ENCODE measurements at places on chromosomes 2 and 18.

GRCh38 chr2:172885996-172886395 is 150.4 kb downstream of the RAPGEF4 start:
- DNase-seq = no peak

GRCh38 chr2:210003359-210003758 is 921 bp downstream of the RPE start:
- no peak for DNase-seq

DNA sequence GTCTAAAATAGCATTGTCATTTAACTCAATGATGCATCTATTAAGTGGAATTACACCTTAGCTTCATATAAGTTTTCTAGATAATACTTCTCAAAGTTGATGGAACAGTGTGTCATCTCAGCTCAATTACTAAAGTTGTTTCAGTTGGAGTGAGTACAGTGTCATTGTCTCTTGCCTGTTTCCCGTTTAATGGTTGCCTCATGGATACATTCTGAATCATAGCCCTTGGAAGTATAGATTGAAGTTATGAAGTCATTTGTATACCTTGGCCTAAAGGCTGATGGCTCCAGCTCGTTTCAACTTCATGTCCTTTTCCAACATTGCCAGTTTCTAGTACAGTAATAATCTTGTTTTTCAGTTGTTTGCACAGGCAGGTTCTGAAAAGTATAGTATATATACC is 130.5 kb upstream of the NOSTRIN start:
- no peak for DNase-seq

DNA sequence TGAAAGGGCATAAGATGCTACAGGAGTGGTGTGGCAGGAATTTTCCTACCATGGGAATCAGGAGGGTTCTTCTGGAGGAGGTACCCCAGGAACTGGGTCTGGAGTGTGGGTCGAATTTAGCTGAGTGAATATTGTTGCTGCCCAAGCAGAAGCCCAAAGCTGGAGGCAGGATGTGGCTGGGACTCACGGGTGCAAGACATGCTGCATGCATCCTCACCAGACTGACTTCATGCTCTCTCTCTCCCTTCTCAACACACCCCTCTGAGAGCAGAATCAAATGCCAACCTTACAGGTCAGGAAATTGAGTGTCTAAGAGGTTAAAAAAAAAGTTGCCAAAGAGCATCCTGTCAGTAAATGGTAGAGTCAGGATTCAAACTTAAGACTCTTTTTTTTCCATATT is 78.8 kb upstream of the TTC39C start:
- DNase-seq = no peak

DNA sequence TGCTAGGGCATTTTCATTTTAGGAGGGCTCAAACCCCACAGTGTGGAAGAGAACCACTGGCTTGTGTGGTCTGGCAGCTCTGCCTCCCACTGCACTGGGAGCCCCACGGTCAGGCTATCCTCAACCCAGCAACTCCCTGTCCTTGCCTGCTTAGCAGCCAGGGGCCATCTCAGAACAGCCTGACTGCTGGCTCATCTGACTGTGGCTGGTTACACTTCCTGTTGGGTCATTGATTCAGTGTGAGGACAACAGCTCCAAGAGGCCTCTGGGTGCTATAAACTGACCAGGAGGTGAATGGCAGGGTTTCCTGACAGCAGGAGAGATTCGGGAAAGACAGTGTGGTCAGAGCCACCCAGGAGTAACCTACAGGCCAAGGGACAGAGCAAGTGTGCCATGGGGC is 40.1 kb downstream of the AMER3 start:
- no peak for DNase-seq

GRCh38 chr2:122081751-122082150 is 326.3 kb downstream of the TSN start:
- no peak for DNase-seq

DNA sequence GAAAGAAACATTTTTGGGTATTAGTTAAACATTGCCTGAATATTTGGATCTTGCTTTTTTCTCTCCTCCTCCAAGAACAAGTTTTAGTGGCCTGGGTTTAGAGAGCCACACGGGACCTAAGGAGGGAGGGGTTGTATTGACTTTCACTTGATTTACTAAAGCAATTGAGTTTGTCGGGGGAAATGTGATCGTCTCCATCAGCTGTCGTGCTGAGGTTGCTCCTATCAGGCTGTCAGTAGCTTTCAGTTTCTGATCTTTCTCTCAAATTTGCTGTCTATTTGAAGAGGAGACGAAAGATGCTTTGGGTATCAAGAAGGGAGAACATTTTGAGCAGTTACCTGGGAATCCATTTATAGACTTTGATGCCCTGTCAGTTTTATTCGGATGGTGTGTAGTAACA is 106.0 kb downstream of the SETBP1 start:
- no peak for DNase-seq

- no peak for DNase-seq
Observed at GRCh38 chr2:70381821-70382220, 80.0 kb upstream of the FAM136A start.

GRCh38 chr2:30768708-30769480 is 38.4 kb downstream of the CAPN13 start:
- DNase-seq = no peak

DNA sequence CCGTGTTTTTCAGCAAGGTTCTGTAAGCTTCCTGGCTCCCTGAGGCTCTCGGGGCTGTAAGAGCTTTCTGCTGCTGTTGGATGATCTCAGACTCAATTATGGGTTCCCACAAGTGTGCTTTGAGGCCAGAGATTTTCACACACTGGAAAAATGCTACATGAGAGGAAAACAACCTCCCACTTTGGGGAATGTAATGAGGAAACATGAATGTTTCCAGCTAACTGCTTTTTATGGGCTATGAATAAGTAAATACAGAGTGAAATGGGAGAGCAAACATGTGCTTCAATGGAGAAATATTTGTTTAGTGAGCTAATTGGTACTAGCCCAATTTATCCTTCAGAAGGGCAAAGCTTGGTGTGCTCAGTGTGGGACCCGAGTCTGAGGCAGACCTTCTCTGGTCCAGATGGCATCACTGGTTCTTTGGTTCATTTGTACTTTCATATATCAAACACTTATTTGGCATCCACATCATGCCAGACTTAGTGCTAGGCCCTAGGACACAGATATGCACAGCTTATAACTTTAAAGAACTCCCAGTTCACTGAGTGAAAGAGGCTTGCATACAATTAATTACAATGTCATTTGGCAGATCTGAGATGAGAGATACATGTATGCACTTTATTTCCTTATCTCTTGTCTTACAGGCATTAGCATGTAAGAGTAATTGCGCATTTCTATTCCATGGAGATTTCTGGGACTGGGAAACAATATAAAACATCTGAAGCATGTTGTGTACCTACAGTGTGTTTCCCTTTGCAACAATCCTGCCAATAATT is 248.8 kb downstream of the RDH14 start:
- DNase-seq = no peak

GRCh38 chr2:69956475-69956979 is 4.9 kb downstream of the ASPRV1 start:
- DNase-seq = no peak

- no peak for DNase-seq
Observed at GRCh38 chr2:207673431-207673830, 38.0 kb upstream of the CCNYL1 start.

- no peak for DNase-seq
Observed at GRCh38 chr18:27130065-27130630, 55.0 kb downstream of the CHST9 start.

GRCh38 chr2:1156531-1156930 is 205.9 kb downstream of the SNTG2 start:
- no peak for DNase-seq

DNA sequence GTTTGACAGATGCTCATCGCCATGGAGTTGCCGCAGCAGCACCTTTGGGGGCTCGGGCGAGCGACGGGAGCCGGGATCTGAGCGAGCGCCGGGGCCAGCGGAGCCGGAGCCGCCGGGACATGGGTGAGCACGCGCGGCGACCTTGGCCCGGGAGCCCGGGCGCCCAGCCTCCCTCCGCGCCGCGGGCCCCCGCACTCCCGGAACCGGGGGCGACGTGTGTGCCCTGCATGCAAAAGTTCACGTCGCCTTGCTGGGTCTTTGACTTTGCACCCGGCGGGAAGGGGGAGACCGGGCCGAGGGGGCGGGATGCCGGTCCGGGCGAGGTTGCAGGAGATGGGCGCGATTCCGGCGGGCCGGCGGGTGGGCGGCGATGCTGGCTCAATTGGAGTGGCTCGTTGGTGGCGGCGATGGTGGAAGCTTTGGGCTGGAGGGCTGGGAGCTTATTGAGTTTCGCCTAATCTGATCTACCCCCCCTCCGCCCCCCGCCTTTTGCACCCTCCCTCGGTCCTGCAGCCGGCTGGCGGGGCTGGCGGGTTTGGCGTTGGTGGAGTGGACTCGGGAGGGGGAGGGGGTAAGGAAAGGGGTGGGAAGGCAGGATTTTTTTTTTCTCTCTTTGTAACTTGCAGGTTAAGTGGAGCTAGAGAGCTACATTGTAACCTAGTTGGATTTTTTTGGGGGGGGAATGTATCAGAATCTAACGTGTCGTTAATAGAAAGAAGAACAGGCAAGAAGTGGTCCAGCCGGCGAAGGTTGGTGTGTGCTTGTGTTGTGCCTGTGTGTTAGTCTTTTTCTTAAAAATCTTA is at the start of gene SETBP1:
SETBP1 (plus strand) TSS at position 616 of the 803 bp plus-strand sequence. CDS start 20,459 bp downstream, outside the sequence.
- no peak for DNase-seq

DNA sequence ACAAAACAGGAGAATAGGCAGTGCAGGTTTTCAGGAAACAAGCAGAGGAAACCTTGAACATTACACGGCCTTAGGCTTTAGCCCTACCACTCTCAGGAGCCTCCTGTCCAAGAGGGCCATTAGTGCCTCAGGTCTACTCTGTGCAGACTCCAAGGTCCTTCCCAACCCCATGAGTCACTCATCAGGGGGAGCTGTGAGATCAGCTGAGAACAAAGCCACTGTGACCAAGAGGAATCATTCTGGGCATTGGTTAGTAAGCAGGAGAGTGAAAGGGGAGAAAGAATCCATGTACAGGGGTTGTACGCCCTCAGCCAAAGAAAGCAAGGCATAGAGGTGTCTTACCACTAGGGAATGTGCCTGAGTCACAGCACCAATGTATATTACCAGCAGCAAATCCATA is 680.3 kb downstream of the DPP10 start:
- DNase-seq = no peak

DNA sequence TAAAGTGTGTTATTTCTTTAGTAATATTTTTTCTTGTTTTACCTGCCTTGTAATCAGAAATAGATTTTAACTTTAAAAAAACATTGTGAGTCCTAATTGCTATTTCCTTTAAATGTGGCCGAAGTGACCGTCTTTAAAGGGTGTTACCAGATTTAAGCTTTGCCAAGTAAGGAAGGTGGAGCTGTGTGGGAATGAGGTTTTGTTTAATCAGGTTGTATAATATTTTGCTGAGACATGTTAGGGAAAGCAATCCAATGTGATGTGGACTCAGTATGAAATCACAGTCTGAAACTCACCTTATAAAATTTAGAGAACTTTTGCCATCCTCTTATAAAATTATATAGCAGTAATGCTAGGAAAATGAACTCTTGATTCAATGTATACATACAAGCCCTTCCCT is 32.9 kb upstream of the ITPRID2 start:
- no peak for DNase-seq

GRCh38 chr2:47015206-47015605 is 99.6 kb upstream of the MCFD2 start:
- no peak for DNase-seq

DNA sequence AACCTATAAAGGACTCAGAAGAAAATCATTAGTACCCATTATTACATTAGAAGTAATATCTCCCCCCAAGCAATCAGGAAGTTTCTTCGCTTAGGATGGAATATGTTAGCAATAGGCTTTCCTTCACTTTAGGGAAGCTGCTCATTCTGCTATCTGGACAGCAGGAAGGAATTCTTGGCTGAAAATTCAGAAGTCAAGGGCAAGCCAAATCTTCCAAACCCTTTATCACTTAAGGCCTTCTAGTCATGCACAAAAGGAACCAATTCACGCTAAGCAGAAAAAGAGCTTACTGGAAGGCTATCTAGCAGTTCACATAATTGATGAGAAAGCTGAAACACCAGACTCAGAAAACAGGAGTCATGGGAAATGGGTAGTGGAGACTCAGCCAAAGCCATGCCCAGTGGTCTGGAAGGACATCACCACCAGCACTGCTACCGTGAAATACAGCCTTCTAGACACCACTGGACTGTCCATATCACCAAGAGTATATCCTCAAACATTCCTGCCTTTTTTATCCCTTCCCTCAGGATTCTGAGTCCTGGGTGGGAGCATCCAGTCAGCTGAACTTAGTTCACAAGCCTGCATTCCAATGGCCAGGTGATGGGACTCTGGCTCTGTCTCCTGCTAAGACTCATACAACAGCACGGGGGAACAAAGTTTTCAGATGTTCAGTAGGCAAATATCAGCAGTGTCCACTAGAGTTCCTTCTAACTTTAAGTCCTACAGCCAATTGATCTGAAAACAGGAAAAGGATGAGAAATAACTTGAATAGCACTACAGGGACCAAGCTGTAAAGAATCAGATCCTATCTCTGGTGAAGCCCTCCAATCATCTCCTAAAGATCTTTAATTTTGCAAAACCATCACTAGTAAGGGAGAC is 14.8 kb upstream of the ADAM17 start:
- DNase-seq = no peak

DNA sequence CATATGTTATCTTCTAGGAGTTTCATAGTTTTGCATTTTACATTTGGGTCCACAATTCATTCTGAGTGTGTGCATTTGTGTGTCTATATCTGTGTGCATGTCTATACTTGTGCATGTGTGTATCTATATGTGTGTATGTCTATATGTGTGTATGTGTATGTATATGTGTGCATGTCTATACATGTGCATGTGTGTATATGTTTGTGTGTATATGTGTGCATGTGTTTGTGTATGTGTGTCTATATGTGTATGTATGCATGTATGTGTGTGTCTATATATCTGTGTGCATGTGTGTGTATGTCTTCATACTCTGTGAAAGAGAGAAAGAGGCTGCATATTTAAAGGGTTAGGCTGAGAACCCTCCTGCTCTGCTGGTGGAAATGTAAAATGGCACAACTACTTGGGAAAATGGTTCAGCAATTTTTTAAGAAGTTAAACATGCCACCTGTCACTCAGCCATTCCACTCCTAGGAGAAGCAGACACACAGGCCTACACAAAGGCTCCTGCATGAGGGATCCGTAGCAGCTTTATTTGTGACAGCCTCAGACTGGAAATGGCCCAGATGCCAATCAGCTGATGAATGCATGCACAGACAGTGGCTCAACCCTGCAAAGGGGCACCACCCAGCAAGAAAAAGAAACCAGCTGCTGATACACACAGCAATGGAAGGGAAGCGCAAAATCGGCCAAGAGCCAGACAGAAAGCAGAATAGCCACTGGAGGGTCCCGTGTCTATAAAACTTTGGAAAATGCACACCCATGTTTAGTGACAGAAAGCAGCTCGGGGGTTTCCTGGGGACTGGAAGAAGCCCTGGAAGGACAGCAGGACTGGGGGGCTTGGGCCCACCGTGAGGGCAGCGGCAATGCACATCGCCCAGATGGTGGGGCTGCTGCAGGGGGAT is 146.8 kb downstream of the SEPTIN10 start:
- no peak for DNase-seq

DNA sequence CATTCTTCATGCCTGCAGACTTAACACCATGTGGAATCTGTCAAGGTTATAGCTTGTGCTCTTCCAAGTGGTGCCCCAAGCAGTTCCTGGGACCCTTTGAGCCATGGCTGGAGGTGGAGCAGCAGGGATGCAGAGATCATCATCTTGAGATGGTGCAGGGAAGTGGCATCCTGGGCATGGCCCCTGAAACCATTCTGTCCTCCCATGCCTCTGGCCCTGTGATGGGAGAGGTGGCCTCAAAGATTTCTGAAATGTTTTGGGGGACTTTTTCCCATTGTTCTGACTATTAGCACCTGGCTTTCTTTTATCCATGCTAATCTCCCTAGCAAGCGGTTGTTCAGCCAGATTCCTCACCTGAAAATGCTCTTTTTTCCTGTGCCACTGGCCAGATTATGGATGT is 10.3 kb upstream of the TMEM37 start:
- no peak for DNase-seq

GRCh38 chr2:217789003-217789735 is 213.6 kb downstream of the TNS1 start:
- peak; percentile 96 for DNase-seq

Data from omental fat pad (tissue), 4 donors.